ENCODE measurements at places on chromosomes 12 and 14. TPM values are rescaled to one million over a fixed set of nuclear protein-coding genes. Genes with fewer than 3 reads are reported as not detected.

DNA sequence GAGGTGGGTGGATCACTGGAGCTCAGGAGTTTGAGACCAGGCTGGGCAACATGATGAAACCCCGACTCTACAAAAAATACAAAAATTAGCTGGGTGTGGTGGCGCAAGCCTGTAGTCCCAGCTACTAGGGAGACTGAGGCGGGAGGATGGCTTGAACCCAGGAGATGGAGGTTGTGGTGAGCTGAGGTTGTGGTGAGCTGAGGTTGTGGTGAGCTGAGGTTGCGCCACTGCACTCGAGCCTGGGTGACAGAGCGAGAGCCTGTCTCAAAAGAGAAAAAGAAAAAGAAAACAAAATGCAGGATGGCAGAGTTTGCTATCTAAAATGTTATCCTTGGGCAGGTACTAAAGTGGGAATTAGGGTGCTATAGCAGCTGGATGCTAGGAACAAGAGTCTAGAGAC, 10.8 kb upstream of the GPRC5A start:
- DNase-seq, result no peak

DNA sequence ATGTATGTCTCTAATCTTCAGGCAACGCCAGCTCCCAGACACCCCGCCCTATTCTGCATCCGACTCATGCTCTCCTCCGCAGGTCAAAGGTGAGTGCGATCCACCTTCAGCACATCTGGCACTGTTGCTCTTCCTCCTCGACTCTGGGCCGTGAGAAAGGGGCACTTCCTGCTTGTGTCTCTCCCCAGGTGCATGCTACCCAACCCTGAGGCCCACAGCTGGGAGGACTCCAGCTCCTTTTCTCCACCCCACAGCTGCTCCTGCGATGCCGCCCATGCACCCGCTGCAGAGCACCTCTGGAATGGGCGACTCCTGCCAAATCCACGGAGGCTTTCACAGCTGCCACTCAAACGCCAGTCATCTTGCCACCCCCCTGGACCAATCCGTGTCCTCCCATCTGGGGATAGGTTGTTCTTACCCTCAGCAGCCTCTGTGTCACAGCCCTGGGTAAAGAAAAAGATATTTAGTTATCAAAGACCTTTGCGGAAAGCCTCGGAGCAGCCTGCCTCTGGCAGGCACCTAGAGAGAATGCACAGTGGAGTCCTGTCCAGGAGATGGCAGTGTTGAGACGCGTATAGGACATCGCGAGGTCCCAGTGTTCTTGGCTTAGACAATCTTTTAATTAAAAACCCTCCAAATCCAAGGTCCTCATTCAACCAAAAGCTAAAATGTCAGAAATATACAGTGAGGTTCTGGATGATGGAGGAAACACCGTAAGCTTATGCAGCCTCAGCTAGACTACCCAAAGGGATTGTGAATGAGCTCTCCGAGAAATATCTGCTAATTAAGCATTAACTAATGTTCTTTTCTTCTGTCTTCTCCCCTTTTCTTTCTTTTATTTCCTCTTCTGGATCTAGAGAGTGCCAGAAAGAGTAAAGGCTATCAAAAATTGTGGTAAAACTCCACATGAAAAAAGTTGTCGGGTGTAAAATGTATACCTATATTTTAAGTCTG, 54.3 kb downstream of the MYRFL start:
- peak; percentile 77 for DNase-seq

RD3L gene
- not detected for total RNA-seq

DNA sequence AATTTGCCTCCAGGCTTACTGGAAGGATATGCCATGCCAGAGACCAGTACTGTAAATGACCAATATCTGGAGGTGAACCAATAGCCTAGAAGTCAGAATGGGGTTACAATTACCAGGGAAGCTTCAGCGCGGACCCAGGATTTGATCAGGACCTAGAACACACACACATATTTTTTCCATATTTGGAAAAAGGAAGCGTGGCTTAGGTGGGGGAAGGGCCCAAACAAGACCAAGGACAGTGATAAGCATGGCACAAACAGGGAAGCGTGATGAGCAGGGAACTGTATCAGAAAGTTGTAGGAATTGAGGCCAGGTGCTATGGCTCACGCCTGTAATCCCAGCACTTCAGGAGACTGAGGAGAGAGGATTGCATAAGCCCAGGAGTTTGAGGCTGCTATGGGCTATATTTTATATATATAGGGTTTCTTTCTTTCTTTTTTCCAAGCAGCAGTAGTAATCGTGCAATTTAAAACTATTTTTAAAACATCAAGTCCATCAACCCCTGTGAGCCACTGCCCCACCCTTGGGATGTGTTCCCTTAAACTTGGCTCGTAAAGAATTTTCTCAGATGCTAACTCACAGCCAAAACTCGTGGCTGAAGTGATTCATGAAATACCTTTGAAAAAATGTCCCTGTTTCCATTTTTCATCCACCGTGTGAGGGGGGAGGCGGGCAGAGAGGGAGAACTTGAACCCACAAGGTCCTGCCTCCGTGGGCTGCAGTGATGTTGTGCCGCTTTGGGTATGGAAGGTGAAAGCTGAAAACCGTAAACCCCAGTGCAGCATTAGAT, 16.7 kb downstream of the HRK start:
- no peak for DNase-seq

DNA sequence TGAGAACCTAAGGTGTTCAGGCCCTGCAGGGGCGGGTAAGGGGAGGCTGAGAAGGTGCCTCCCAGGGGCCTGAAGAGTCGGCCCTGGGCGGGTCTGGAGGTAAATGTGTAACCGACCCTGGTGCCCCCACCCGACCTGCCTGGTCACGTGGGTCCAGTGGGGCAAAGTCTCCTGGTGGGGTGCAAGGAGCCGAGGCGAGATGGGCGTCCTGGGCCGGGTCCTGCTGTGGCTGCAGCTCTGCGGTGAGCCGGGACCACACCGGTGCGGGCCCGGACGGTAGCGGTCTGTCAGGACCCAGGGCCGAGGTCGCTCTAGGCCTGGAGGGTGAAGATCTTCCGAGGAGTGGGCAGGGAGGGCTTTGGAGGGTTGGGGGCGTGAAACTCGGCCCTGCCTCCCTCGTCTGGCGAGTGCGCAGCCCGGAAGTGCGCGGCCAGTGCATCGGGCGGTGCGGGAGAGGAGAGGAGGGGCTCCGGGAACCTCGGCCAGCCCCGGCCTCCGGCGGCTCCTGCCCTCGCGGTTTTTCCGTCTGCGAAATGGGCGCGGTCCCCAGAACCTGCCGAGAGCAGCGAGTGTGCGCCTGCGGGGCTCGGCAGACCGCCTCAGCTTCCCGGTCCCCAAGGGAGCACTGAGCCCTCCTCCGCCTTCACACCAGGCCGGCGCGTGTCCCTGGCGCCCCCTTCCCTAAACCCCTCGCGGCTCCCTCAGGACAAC, at the start of gene AMN:
Gene AMN, plus strand, starts transcription at position 174 of the 711 bp plus-strand sequence. Its CDS starts 26 bp downstream, at position 200.
- DNase-seq, result no peak

DNA sequence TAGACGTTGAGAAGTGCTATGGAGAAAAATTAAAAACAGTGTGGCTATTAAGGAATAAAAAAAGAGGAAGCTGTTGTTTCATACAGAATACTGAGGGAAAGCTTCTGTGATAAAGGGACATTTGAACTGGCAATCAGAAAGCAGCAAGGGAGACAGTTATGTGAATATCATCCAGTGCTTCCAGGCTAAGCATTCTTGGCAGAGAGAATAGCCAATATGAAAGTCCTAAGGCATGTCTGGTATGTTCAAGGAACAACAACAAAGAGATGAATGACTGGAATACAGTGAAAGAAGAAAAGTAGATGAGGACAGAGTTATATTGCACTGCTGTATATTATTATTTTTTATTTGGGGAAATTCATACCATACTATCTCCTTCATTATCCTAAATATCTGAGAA, 23.9 kb downstream of the SCAF11 start:
- DNase-seq, result peak; percentile 64

- no peak for DNase-seq
These were observed 404.2 kb downstream of the TMEM121 start for GRCh38 chr14:105930572-105930971.
